Endothelial cell (in vitro differentiated cells): ENCODE measurements at places on chromosomes 11 and 22. TPM values are rescaled to one million over a fixed set of nuclear protein-coding genes. Genes with fewer than 3 reads are reported as not detected.

Gene GUCY1A2
- total RNA-seq, result 0.10 TPM

Gene TUB
- 2.9 TPM for total RNA-seq

Gene UBQLN3
- total RNA-seq, result 1.1 TPM

Gene CREB3L1
- total RNA-seq, result 21.6 TPM

Gene IRAG1
- total RNA-seq, result 8.7 TPM

Gene OLFML1
- 0.33 TPM for total RNA-seq

Gene GGT5
- total RNA-seq, result 1.6 TPM

Gene TMPRSS4
- not detected for total RNA-seq

Gene CCDC81
- 0.33 TPM for total RNA-seq

DNA sequence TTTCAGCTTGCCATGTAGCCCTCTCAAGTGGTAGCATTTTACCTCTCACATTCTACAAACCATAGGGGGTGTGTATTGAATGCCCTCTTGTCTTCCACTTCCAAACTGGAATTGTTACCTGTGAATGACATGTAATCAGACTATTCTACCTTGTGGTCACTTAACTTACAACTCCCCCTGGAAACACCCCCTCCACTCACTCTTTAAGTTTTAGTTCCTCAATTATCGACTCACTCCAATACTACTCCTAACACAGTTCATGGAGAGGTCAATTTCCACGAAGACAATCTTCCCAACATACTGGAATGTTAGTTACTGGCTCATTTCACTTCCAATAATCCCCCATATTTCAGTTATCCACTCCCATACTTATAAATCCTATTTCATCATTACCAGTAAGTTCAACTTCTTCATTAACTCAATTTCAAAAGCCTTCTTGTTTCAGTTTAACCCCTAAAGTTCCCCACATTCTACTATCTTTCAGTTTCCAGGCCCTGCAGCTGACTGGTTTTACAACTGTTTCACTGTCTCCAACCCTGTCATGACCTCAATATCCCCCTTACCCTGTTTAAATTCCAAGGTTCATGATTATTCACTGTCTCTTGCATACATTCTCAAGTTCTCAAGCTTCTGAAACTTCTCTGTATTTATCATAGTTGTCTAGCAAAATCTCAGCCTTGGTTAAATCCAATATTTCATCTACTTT is 92.5 kb downstream of the C11orf87 start:
- H3K4me1 ChIP-seq, result no peaks in the 10 kb centered on the region
- no peak overlapping the region for H3K27ac ChIP-seq
- no peak for DNase-seq
- H3K4me3 ChIP-seq, result no peak overlapping the region
- no peaks in the 10 kb centered on the region for H3K36me3 ChIP-seq

GRCh38 chr11:73001615-73002014 is 140.5 kb downstream of the FCHSD2 start:
- no peak for DNase-seq
- no peak overlapping the region for H3K4me3 ChIP-seq
- H3K27me3 ChIP-seq, result peaks cover 5% of the 10 kb centered on the region
- no peak overlapping the region for H3K27ac ChIP-seq
- no peaks in the 10 kb centered on the region for H3K4me1 ChIP-seq

- H3K4me3 ChIP-seq, result no peak overlapping the region
- peak; percentile 94 for DNase-seq
- H3K27me3 ChIP-seq, result peaks cover 5% of the 10 kb centered on the region
- H3K27ac ChIP-seq, result no peak overlapping the region
- no peaks in the 10 kb centered on the region for H3K36me3 ChIP-seq
Measured at GRCh38 chr22:44697423-44698141, 4.4 kb upstream of the PRR5 start.

DNA sequence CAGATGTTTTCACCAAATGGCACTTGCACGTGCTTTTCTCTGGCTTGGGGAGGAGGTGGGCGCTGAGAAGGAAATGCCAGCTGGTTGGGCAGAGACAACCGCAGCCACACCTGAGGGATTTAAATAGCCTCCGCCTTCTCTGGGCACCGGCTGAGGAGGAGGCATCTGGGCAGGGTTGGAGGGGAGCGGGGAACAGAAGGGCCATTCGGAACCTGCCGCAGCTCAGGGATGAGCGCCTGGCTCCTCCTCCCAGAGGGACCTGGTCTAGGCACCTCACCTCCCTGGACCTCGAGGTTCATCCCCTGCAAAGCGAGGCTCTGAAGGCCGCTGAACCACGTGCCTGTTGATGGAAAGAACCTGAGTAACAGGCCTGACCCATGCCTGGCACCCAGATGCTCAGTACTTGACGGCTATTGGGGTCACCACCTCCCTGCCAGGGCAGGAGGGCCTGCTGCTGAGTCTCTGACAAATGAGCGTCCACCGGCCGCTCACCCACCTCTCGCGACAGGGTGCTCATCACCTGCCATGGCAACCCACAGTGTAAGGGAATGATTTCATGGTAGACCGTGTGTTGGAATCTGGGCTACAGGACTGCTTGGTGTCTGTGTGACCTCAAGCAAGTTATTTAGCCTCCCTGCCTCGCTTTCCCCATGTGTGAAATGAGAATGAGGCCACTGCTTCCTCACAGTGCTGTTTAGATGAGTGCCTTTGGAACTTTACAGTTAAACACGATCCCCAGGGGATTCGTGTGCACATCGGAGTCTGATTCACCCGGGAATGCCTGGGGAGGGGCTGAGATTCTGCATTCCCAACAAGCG is 2.0 kb upstream of the KDELR3 start:
- DNase-seq, result no peak
- no peak overlapping the region for H3K27ac ChIP-seq
- peaks cover 17% of the 10 kb centered on the region for H3K4me1 ChIP-seq
- H3K4me3 ChIP-seq, result no peak overlapping the region
- H3K27me3 ChIP-seq, result peaks cover 12% of the 10 kb centered on the region

DNA sequence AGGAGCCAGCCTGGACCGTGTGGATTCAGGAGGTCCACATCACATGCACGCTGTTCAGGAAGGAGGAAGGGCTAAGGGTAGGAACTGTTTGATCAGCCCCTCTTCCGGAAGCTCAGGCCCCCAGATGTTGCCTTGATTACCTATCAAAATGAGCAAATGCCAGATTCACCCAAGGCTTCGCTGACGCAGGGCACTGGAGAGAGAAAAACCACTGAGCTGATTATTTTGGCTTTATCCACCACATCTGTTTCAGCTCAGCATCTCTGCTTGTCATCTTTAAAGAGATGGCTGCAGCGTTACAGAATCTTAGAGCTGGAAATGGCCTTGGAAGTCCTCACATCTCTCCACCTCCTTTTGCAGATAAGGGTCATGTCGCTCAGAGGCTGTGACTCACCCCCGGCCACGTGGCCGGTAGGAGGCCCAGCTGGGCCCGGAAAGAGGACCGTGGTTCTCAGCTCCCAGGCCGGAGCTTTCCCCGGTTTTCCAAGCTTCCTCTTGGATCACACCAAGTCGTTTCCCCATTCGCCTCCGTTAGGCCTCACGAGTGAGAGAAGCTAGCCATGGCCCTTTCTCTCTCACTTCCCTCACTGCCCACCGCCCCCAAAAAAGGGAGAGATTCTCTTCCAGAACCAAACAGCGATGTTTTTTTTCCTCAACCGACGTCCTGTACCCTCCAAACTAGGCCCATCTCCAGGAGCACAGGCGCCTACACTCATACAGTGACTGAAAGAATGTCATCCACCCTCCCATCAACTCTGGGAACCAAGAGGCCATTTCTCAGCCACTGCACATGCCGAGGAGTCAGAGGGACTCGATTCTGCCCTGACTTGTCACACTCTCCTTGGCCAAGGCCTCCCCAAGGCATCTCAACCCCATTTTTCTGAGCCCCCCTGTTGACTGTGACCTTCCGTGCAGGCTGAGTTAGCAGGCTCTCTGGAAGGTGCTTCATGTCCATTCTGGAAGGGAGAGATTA is 37.6 kb downstream of the LIF start:
- H3K4me1 ChIP-seq, result peaks cover 8% of the 10 kb centered on the region
- peaks cover 3% of the 10 kb centered on the region for H3K27me3 ChIP-seq
- H3K4me3 ChIP-seq, result no peak overlapping the region
- DNase-seq, result no peak

DNA sequence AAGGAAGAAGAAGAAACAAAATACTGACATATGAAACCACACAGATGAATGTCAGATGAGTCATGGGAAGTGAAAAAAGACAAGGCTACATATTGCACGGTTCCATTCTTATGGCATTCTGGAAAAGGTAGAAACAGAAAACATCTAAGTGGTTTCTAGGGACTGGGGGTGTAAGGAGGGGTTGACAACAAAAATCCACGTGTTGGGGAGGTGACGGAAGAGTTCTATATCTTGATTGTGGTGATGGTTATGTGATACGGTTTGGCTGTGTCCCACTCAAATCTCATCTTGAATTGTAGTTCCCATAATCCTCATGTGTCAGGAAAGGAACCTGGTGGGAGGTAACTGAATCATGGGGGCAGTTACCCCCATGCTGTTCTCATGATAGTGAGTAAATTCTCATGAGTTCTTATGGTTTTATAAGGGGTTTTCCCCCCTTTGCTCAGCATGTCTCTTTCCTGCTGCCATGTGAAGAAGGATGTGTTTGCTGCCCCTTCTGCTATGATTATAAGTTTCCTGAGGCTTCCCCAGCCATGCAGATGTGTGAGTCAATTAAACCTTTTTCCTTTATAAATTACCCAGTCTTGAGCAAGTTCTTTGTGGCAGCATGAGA is 6.4 kb upstream of the ARFGAP3 start:
- peaks cover 5% of the 10 kb centered on the region for H3K27me3 ChIP-seq
- no peak overlapping the region for H3K4me3 ChIP-seq
- peaks cover 4% of the 10 kb centered on the region for H3K36me3 ChIP-seq
- H3K4me1 ChIP-seq, result peaks cover 11% of the 10 kb centered on the region
- no peak overlapping the region for H3K27ac ChIP-seq

- no peaks in the 10 kb centered on the region for H3K36me3 ChIP-seq
- no peak overlapping the region for H3K4me3 ChIP-seq
- no peak overlapping the region for H3K27ac ChIP-seq
- peaks cover 3% of the 10 kb centered on the region for H3K4me1 ChIP-seq
Measured at GRCh38 chr11:128868841-128869671, 2.0 kb upstream of the KCNJ1 start.

GRCh38 chr11:15843309-15843872 is 513.0 kb downstream of the SOX6 start:
- DNase-seq, result peak; percentile 30
- peaks cover 42% of the 10 kb centered on the region for H3K4me1 ChIP-seq
- no peaks in the 10 kb centered on the region for H3K36me3 ChIP-seq
- H3K27ac ChIP-seq, result peak overlapping the region; percentile 50

- no peak overlapping the region for H3K4me3 ChIP-seq
- H3K4me1 ChIP-seq, result peaks cover 14% of the 10 kb centered on the region
- peaks cover 6% of the 10 kb centered on the region for H3K27me3 ChIP-seq
- no peak overlapping the region for H3K27ac ChIP-seq
Measured at GRCh38 chr11:115500547-115501501, 3.4 kb downstream of the CADM1 start.

DNA sequence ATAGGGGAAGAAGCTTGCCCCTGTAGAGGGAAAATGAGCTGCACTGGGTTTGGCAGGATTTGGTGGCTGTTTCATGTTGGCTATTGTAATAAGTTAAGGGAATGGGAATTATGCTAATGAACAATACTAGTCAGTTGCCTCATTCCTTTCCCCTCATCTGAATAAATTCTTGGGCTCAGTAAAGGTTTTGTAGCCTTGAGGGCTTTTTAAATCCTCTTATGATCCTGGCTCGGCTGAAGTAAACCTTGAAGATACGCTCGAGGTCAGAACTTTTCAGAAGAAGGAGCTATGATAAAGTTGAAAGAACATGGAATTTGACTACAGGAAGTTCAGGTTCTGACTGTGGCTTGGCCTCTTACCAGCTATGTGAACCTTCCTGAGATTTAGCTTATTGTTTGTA is 448.7 kb downstream of the RAB38 start:
- no peak overlapping the region for H3K4me3 ChIP-seq
- no peaks in the 10 kb centered on the region for H3K36me3 ChIP-seq
- H3K4me1 ChIP-seq, result peaks cover 3% of the 10 kb centered on the region
- no peaks in the 10 kb centered on the region for H3K27me3 ChIP-seq
- no peak overlapping the region for H3K27ac ChIP-seq
- DNase-seq, result no peak

- H3K36me3 ChIP-seq, result no peaks in the 10 kb centered on the region
- no peaks in the 10 kb centered on the region for H3K27me3 ChIP-seq
- H3K4me3 ChIP-seq, result no peak overlapping the region
- H3K4me1 ChIP-seq, result no peaks in the 10 kb centered on the region
- H3K27ac ChIP-seq, result no peak overlapping the region
Measured at GRCh38 chr11:91257667-91258066, 967.0 kb upstream of the FAT3 start.

GRCh38 chr22:27629908-27630673 is 171.5 kb downstream of the MN1 start:
- DNase-seq, result no peak
- H3K4me1 ChIP-seq, result no peaks in the 10 kb centered on the region
- H3K4me3 ChIP-seq, result no peak overlapping the region
- no peak overlapping the region for H3K27ac ChIP-seq
- H3K27me3 ChIP-seq, result peaks cover 9% of the 10 kb centered on the region
- no peaks in the 10 kb centered on the region for H3K36me3 ChIP-seq

DNA sequence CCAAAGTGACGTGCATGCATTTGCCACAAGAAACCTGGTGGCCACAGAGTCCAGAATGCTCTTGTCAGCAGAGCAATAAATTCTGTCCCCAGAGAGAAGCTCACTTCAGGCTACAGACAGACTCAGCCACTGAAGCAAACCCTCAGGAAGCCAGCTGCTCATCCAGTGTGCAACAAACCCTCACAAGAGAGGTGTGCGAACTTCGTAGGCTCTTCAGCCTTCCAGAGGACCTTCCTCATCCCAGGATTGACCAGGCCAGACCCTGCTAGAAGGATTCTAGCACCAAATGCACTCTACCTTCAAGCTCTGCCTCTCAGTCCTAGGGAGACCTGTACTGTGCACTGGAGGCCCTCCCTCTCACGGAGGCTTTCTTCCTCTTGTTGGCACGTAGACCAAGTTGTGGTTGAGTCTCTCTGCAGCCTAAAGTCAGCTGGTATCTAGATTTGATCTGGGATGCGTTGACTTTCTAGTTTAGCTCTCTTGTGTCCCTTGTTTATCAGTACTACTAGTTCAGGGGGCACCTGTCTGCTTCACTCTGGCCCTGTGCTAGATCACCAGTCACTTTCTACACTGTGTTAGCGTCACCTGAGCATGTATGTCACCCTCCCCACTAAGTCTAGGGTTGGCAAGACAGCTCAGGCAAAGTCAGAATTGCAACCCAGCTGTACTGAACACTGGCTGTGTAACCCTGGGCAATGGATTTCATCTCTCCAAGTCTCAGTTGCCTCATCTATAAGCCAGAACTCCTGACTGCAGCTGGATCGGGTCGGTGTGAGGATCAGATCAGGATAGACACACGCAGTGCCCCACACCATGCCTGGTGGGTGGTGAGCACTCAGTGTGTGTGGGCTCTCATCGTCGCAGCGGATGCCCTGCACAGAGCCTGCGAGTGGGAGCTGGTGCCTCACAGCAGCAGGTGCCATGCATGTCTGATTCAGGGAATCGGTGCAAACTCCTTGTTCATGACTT is 22.1 kb upstream of the TMPRSS13 start:
- DNase-seq, result no peak
- no peak overlapping the region for H3K4me3 ChIP-seq
- H3K27me3 ChIP-seq, result peaks cover 9% of the 10 kb centered on the region
- H3K36me3 ChIP-seq, result no peaks in the 10 kb centered on the region
- peaks cover 9% of the 10 kb centered on the region for H3K4me1 ChIP-seq
- no peak overlapping the region for H3K27ac ChIP-seq
